HepG2 (cell line): ENCODE measurements at places on chromosomes 16 and 17. TPM values are rescaled to one million over a fixed set of nuclear protein-coding genes. Genes with fewer than 3 reads are reported as not detected.

The PPM1E gene
- 0.04 TPM in 1 of 2 replicates, not detected in the other for total RNA-seq

The RNF135 gene
- not detected in 2 replicates for total RNA-seq

The PLCD3 gene
- total RNA-seq: 5.5 and 11.3 TPM in 2 replicates

The FGF11 gene
- 0.20 and 0.55 TPM in 2 replicates for total RNA-seq
